ENCODE measurements at places on chromosomes 1 and 21.

- no peak for DNase-seq
Measured at GRCh38 chr1:212683357-212683722, 16.3 kb downstream of the BATF3 start.

DNA sequence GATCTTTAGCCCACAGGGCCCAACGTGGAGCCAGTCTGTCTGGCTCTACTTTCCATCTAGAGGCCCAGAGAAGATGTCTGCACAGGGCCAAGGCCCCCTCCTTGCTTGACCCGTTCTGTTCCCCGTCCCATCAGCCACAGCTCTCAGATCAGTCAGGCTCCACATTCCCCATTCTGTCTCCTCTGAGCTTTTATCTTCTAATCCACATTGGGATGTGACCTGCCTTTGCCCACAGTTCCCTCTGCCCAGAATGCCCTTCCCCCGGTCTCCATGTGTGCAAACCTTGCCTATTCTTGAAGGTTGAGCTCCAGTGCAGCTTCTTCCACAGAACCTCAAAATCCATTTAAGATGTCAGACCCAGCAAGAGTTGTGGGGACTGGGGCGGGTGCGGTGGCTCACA, 53.3 kb upstream of the WASF2 start:
- no peak for DNase-seq

GRCh38 chr1:160101717-160102522, 3.5 kb upstream of the IGSF8 start:
- no peak for DNase-seq

DNA sequence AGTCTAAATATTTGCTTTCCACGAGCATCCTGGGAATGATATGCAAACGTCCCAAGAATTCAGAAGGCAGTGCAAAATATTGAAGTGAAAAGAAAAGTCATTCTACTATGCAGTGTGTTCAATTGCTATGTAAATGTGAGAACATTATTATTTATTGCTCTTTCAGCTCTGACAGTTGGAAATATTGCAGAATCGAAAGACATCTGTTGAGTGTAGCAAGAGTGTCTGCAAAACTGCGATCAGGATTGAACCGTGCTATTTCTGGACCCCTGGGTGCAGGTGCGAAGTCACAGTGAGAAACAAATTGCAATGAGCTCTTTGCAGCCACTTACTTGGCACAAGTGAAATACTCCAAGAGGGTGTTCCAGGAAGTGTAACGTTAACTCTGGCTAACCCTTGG, 566.4 kb downstream of the AJAP1 start:
- no peak for DNase-seq

DNA sequence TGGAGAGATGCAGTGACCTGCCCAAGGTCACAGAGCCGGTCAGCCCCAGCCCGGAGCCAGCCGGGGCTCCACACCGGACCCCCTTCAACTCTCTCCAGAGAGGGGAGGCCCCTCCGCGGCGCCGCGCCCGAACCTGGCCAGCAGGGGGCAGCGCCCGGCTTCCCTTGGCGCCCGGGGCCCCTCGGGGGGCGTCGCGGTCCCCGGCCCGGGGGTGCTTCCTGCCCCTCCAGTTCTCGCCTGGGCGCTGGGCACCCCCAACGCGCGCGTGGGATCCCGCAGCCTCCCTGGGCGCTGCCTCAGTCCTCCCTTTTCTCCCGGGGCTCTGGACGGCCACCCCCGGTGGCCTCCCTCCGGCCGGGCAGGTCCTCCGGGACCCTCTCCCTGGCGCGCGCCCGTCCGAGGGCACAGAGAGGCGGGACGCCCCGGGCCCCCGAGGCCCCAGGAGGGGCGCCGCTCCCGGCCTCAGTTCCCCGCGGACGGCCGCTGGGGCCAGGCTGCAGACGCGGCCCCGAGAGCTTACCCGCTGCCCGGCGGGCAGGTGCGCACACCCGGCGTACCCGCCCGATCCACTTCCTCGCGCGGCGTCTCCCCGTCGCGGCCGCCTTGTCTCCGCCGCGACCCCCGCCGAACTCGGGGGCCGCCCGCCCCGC, 406 bp downstream of the HTR1D start:
- DNase-seq = no peak

- DNase-seq = peak; percentile 33
Measured at GRCh38 chr1:85413169-85413568, 51.8 kb downstream of the DDAH1 start.

- DNase-seq = no peak
Measured at GRCh38 chr1:22444856-22445255, 6.8 kb upstream of the ZBTB40 start.

DNA sequence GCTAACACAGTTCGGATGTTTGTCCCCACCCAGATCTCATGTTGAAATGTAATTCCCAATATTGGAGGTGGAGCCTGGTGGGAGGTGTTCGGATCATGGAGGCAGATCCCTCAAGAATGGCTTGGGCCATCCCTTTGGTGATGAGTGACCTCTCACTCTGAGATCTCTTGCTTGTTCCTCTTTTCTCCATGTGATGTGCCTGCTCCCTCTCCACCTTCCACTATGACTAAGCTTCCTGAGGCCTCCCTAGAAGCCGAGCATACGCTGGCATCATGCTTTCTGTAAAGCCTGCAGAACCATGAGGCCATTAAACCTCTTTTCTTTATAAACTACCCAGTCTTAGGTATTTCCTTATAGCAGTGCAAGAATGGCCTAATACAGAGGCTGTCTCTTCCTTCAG, 8.1 kb upstream of the PLA2G5 start:
- DNase-seq = no peak

DNA sequence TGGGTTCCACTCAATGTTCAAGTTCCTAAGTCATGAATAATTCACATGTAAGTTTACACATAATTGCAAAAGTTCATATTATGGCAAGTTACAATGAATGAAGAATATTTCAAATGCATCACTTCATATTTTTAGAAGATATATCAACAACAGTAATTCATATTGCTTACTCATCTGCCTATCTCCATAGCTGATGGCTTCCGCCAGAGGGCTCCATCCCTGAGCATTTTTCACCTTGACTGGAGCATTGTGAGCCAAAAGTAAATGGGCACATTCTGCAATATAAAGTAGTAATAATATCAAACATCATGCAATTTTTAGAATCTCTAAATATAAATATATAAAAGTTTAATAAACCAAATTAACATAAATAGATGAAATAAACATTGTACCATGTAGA, 29.8 kb downstream of the ANKRD13C start:
- no peak for DNase-seq

DNA sequence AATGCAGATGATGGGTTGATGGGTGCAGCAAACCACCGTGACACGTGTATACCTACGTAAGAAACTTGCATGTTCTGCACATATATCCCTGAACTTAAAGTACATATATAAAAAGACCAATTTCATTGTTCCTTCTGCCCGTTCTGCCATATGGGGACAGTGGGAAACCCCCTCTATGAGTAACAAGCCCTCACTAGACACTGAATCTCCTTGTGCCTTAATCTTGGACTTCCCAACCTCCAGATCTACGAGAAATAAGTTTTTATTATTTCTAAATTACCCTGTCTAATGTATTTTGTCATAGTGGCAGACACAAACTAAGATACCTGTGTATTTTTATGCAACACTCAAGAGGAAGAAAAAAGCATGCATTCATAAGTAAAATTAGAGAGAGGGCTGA, 10.0 kb downstream of the GBP7 start:
- no peak for DNase-seq

- no peak for DNase-seq
Measured at GRCh38 chr21:35448876-35449599, 399.9 kb upstream of the RUNX1 start.

- DNase-seq = no peak
Measured at GRCh38 chr1:155081472-155082300, 3.0 kb downstream of the EFNA3 start.

DNA sequence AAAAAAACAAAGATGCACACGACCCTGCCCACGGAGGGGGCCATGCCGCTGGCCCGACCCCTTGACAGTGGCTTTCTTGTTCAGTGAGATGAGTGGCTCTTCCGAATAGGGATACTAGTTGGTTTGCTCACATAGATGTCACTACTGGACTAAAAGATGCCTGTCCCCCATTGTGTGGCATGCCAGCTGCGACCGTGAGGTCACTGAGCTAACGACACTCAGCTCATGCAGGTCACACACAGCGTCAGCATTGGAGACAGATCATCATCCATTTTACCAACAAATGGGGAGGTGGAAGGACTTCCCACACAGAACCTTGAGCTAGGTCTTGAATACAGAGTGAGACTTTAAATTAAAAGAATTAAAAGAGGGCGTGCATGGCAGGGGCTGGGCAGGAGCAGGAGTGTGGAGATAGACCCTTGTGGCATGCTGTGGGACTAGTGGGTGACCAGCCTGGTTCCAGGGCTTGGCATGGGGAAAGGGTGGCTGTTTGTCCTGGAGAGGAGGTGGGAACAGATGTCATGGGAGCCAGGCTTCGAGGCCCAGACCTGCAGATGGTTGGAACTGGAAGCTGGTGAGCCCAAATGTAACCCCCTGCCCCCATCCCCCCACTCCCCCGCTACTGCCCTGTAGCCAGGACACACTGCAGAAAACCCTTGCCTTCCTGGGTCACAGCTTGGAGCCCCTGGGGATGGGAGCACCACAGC, 12.4 kb downstream of the SLC1A7 start:
- DNase-seq = no peak

- DNase-seq = no peak
Measured at GRCh38 chr1:161166669-161167548, 683 bp downstream of the PPOX start.

DNA sequence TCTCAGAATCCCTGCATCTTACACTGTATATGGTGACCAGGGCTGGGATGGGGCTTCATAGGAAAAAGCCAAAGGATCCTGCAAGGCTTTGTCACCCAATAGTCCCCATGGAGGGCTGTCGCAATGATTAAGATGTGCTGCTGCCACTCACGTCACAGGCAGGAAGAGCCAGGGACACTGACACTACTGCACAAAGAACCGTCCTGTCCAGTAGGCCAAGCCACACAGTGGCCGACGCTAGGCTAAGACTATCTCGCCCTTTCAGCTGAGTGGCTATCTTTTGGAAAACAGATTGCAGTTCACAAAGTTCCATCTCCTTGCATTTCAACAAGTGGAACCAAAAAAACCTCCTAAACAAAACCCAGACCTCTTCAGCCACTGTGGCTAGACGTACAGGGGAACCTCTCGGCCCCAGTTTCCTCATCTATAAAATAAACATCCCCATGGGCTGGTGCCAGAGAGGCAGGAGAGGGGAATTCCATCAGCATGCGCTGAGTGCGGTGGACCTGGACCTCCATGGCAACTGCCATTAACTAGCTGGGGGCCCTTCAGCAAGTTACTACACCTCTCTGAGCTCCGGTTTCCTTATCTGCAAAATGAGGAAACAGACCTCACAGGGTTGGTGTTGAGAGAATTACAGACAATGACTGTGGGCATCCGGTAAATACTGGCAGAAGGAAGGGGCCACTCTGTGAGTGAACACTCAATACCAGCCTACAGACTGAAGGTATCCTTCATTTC, 8.7 kb downstream of the CAPZB start:
- DNase-seq = no peak

GRCh38 chr1:201750120-201750519, 78.8 kb upstream of the IPO9 start:
- no peak for DNase-seq

- DNase-seq = no peak
Measured at GRCh38 chr1:61081686-61082310, 563 bp upstream of the NFIA start.

GRCh38 chr1:26786437-26787380, 1.0 kb upstream of the PIGV start:
- DNase-seq = no peak

DNA sequence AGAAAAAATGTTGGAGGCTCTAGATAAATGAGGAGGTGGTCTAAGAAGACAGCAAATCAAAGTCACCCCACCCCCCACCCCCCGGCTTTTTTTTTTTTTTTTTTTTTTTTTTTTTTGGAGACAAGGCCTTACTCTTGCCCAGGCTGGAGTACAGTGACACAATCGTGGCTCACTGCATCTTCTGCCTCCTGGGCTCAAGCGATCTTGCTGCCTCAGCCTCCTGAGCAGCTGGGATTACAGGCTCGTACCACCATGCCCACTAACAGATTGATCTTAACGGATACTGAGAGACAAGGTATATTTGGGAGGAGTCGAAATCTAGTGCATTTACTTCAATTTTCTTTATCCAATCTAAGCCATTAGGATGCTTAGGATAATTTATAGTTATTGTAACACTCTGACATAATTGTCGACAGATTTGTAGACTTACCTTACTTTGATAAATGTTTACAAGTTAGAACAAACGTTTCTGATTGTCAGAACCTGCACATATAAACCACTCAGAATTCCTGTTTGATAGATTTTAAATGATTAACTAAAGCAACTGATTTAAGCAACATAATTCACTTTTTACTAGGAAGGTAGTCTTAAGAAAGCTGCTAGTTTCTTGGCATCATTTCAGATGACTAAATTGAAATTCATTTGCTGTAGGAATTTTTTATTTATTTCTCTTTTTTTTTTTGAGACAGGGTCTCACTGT, 33.7 kb upstream of the NBL1 start:
- no peak for DNase-seq

GRCh38 chr1:248810000-248810726, 15.6 kb downstream of the SH3BP5L start:
- DNase-seq = no peak

DNA sequence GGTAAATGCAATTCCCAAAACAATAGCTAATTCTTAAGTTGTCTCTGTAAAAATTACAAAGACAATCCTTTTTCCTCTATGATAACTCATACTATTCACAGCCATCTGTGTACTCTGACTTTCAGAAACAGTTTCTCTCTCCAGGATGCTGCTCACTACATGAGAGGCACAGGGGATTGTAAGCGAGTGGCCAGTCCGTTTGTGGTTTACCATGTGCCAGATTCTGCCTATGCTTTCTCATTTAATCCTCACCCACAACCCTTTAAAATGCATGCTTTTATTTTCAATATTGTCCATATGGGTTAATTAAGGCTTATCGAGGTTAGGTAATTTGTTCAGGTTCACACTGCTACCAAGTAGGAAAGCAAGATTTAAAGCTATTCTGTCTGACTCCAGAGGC, 23.0 kb downstream of the RGS1 start:
- no peak for DNase-seq

- DNase-seq = peak; percentile 40
Measured at GRCh38 chr1:83999316-83999819, 436 bp upstream of the TTLL7 start.
